ENCODE measurements at places on chromosomes 4 and X.

- no peak for DNase-seq
These were observed 94.2 kb upstream of the PPP2R3B start for GRCh38 chrX:480861-481417.

GRCh38 chrX:41303013-41303412 is 30.9 kb upstream of the DDX3X start:
- DNase-seq, result no peak

- DNase-seq, result no peak
These were observed 51.8 kb upstream of the C4orf50 start for GRCh38 chr4:6069845-6070709.

GRCh38 chrX:285076-285677 is 4.0 kb downstream of the PLCXD1 start:
- no peak for DNase-seq

DNA sequence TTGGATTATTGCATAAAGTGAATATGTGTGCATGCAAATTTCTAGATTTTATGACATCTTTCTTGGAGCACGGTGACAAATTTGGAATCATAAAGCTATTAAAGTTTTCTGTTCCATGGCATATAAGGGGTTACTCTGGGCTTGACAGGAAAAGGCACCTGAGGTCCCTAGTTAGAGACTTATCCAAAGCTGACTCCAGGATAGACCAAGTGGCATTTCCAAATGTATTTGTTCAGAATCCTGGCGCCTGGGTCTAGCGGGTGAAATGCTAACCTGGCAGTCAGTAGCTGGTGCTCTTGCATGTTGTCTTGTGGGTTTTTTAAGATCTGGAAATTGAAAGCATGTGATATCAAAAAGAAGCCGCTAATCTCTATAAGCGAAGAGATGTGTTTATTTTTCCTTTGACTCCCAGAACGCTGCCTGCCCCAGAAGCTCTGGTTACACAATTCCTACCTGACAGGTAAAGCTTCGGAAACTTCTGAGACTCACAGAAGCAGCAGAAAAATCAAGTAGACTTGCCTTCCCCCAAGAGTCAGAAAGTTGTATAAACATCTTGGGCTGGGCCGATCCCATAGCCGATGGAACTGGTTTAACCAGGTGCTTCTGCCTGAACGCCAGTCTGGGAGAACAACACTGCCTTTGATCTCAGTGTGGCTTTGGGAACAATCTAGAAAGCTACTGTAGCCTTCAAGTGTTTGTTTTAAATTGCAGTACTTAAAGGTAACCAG is 12.9 kb upstream of the ZCCHC4 start:
- no peak for DNase-seq

GRCh38 chrX:143661286-143661685 is 25.4 kb upstream of the SLITRK4 start:
- no peak for DNase-seq

DNA sequence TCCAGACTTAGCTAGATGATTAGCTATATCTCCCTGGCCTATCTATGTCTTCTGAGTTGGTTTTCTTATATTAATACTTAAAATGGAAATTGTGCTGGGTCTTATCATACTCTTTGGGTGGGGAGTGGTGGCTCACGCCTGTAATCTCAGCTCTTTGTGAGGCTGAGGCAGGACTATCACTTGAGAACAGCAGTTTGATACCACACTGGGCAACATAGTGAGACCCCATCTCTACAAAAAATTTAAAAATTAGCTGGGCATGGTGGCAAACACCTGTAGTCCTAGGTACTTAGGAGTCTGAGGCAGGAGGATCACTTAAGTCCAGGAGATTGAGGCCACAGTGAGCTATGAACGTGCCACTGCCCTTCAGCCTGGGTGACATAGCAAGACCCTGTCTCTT is 30.4 kb downstream of the WDFY3 start:
- no peak for DNase-seq
